Spleen (tissue), 13 donors: ENCODE measurements at places on chromosomes 2 and 18. TPM values are rescaled to one million over a fixed set of nuclear protein-coding genes. Genes with fewer than 3 reads are reported as not detected.

GRCh38 chr2:134593519-134593918 lies 125.3 kb downstream of the TMEM163 start:
- H3K27me3 ChIP-seq: no peaks in the 10 kb centered on the region
- H3K36me3 ChIP-seq: no peaks in the 10 kb centered on the region
- no peak for DNase-seq
- no peak overlapping the region for H3K4me3 ChIP-seq
- H3K27ac ChIP-seq: no peak overlapping the region

GRCh38 chr2:232348936-232349335 lies 29.6 kb upstream of the ALPP start:
- H3K4me1 ChIP-seq: peaks cover 11% of the 10 kb centered on the region
- H3K27me3 ChIP-seq: peaks cover 9% of the 10 kb centered on the region
- no peak overlapping the region for H3K27ac ChIP-seq
- peak; percentile 64 for DNase-seq
- no peaks in the 10 kb centered on the region for H3K36me3 ChIP-seq
- no peak overlapping the region for H3K4me3 ChIP-seq

- peak overlapping the region; percentile 34 for H3K27ac ChIP-seq
- no peaks in the 10 kb centered on the region for H3K4me1 ChIP-seq
- no peaks in the 10 kb centered on the region for H3K36me3 ChIP-seq
- H3K27me3 ChIP-seq: no peaks in the 10 kb centered on the region
- no peak for DNase-seq
Observed at GRCh38 chr2:164722616-164723338, 101.5 kb upstream of the GRB14 start.

- no peaks in the 10 kb centered on the region for H3K4me1 ChIP-seq
- no peak for DNase-seq
- no peaks in the 10 kb centered on the region for H3K36me3 ChIP-seq
- H3K27ac ChIP-seq: no peak overlapping the region
- H3K4me3 ChIP-seq: no peak overlapping the region
Observed at GRCh38 chr2:187345338-187345737, 102.7 kb downstream of the CALCRL start.

DNA sequence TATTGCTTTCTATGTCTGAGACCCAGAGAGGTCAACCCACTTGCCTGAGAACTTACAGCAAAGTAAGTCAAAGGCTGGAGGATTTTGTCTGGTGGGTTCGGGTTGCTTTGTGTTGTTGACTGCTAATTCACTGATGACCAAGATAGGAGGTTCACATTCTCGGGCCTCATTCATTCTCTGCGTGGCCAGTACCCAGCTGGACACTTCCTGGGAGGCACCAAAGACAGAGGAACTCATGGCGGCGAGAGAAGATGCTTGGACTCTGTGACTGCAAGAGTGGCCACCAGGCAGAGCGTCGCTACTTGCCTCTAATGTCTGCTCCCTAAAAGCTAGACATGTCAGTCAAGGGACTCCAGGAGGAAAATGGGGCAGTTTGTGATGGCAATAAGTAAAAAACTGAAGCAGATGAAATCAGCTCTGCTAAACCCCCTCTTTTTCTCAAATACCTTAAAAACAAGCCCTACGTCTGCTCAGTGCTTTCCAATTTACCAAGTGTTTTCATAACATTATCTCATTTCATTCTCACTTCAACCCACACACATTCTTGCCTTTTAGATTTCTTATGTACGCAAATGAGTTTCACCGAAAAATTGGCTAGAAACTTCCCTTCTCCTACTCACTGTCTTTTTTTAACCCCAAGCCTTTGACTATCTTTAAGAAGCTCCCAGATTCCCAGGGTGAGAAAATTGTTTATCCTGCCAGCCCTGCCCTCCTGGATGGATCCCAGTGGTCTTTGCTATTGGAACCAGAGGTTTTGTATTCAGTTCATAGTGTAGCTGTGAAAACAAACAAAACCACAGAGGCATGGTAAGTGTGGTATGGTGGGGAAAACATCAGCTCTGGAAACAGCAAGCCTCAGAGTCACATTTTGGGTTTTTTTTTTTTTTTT lies 4.9 kb upstream of the LBH start:
- no peaks in the 10 kb centered on the region for H3K27me3 ChIP-seq
- peak overlapping the region; percentile 88 for H3K27ac ChIP-seq
- DNase-seq: no peak
- peaks cover 36% of the 10 kb centered on the region for H3K4me1 ChIP-seq
- H3K4me3 ChIP-seq: no peak overlapping the region

GRCh38 chr18:57630002-57630753 lies 8.5 kb upstream of the NARS1 start:
- peak overlapping the region; percentile 86 for H3K27ac ChIP-seq
- no peaks in the 10 kb centered on the region for H3K27me3 ChIP-seq
- H3K4me1 ChIP-seq: peaks cover 19% of the 10 kb centered on the region
- DNase-seq: peak; percentile 99

DNA sequence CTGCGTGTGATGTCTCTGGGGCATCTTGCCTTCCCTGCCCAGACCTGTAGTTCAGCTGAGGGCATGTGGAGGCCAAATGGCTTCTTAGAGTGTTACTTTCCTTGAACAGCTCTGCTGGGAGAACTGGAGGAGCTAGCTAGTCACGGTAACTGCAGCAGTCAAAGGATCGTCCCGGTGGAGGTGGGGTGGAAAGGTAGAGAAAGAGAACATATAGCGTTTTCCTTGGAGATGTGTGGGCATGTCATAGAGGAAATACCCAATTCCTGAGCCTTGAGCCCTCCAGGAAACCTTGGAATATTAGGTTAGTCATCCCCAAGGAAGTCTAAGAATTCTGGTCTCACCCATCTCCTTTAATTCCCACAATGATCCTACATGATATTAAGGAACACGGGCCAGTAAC lies 33.5 kb upstream of the IL37 start:
- H3K27ac ChIP-seq: no peak overlapping the region
- H3K4me1 ChIP-seq: peaks cover 24% of the 10 kb centered on the region
- no peaks in the 10 kb centered on the region for H3K36me3 ChIP-seq

DNA sequence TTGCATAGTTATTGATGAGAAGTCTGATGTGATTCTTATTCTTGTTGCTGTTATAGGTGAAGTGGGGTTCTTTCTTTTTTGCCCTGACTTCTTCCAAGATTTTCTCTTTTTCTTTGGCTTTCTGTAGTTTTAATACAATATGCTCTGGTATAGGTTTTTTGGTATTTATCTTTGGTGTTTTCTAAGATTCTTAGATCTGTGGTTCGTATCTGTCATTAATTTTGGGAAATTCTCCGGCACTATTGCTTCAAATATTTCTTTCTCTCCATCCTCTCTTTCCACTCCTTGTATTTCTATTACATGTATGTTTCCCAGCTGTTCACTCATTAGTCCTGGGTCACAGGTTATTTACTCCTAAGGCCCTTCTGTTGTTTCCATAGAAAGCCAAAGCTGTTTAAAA lies 43.8 kb downstream of the SKA1 start:
- H3K27ac ChIP-seq: no peak overlapping the region
- H3K27me3 ChIP-seq: no peaks in the 10 kb centered on the region
- no peak overlapping the region for H3K4me3 ChIP-seq
- H3K4me1 ChIP-seq: no peaks in the 10 kb centered on the region
- no peak for DNase-seq

DNA sequence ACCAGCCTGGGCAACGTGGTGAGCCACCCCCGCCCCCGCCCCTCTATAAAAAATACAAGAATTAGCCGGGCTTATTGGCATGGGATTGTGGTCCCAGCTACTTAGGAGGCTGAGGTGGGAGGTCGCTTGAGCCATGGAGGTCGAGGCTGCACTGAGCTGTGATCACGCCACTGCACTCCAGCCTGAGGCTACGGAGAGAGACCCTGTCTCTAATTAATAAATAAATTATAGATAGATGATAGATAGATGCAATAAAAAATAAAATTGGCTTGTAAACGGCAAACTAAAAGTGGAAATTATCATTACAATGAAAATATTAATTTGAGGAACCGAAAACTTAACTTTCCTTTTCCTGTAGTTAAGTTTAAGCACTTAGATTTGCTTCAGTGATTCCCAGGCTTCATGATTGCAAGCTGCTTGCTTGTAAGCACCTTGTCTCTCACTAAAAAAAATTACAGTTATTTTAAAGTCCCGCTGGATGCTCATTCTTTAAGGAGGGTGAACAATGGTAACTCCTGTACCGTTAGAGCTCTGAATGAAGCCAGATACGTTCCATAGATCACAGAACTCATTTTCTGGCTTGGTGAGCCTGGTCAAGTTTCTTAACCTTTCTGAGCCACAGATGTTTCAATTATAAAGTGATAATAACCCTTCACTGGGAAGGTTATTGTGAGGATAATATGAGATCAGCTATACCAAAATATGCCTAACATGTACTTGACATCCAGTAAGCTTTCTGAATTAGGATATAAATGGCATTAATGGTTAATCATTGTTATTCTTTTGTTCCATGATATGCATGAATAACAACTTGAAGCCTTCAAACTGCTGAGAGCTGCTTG lies 9.3 kb upstream of the NARS1 start:
- no peaks in the 10 kb centered on the region for H3K27me3 ChIP-seq
- no peak for DNase-seq
- H3K4me1 ChIP-seq: peaks cover 27% of the 10 kb centered on the region
- H3K4me3 ChIP-seq: peak overlapping the region; percentile 73

DNA sequence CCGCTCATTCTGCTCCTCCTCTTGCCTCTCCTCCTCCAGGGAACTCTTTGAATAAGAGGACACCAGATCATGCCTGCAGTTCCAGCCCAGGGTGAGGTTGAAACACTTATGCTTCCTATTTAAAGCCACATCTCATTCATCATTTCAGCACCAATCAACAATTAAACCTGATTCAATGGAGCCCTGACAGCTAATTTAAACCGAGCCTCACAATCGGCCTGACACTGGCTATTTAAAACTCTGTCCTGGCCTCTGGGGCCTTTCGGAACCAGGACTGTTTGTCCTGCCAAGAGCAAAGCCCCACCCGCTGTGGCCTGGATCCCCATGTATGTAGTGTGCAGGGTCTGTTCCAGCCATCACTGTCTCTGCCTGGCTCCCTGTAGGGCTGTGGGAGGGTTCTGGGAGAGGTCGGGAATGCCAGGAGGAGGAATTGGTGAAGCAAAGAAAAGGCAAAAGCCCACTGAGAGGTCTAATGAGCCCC lies 97.4 kb downstream of the MCFD2 start:
- H3K4me1 ChIP-seq: peaks cover 4% of the 10 kb centered on the region
- peak; percentile 79 for DNase-seq
- peak overlapping the region; percentile 63 for H3K27ac ChIP-seq
- no peaks in the 10 kb centered on the region for H3K27me3 ChIP-seq
- no peaks in the 10 kb centered on the region for H3K36me3 ChIP-seq
- no peak overlapping the region for H3K4me3 ChIP-seq

GRCh38 chr18:2627821-2628276 lies 27.7 kb upstream of the SMCHD1 start:
- H3K36me3 ChIP-seq: no peaks in the 10 kb centered on the region
- no peak for DNase-seq
- no peak overlapping the region for H3K4me3 ChIP-seq
- no peaks in the 10 kb centered on the region for H3K4me1 ChIP-seq
- peak overlapping the region; percentile 66 for H3K27ac ChIP-seq

- no peaks in the 10 kb centered on the region for H3K27me3 ChIP-seq
- DNase-seq: no peak
- H3K4me1 ChIP-seq: no peaks in the 10 kb centered on the region
- no peak overlapping the region for H3K4me3 ChIP-seq
Observed at GRCh38 chr2:240339411-240340360, 95.8 kb upstream of the GPC1 start.

- no peak overlapping the region for H3K27ac ChIP-seq
- no peaks in the 10 kb centered on the region for H3K36me3 ChIP-seq
- no peak for DNase-seq
- H3K4me1 ChIP-seq: peaks cover 71% of the 10 kb centered on the region
- H3K4me3 ChIP-seq: no peak overlapping the region
- peaks cover 37% of the 10 kb centered on the region for H3K27me3 ChIP-seq
Observed at GRCh38 chr2:85769983-85770362, 16.2 kb downstream of the ATOH8 start.

DNA sequence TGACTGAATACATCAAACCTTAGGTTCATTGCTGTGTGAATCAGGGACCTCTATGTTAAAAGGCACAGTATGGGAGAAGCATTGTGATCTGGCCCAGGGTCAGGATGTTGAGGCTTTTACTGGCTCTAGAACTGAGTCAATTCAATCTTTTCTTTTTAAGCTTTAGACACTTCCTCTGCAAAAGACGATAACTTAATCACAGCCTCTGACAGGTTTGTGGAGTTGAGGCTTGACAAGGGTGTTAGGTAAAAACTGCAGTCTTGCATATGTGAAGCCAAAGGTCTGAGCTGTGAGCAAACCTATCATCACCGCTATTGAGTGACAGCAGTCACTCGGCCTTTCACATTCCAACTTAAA lies 17.3 kb upstream of the ARHGAP25 start:
- H3K4me1 ChIP-seq: peaks cover 51% of the 10 kb centered on the region

DNA sequence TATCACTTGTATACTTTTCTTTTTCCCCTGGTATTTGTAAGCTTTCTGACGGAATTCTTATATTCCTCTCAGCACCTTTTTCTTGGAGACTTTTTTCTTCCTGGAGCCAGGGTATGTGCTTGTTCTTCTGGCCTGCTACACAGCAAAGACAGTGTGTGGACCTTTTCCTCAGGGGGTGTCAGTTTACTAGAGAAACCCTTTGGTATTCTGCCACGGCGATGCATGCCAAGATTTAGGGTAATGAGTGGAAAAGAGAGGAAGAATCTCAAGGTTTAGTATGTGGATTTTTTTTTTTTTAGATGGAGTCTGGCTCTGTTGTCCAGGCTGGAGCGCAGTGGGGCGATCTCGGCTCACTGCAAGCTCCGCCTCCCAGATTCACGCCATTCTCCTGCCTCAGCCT lies 152.2 kb downstream of the PHLPP1 start:
- DNase-seq: no peak
- no peak overlapping the region for H3K27ac ChIP-seq
- no peaks in the 10 kb centered on the region for H3K27me3 ChIP-seq
- H3K4me1 ChIP-seq: no peaks in the 10 kb centered on the region
- no peak overlapping the region for H3K4me3 ChIP-seq
- no peaks in the 10 kb centered on the region for H3K36me3 ChIP-seq

DNA sequence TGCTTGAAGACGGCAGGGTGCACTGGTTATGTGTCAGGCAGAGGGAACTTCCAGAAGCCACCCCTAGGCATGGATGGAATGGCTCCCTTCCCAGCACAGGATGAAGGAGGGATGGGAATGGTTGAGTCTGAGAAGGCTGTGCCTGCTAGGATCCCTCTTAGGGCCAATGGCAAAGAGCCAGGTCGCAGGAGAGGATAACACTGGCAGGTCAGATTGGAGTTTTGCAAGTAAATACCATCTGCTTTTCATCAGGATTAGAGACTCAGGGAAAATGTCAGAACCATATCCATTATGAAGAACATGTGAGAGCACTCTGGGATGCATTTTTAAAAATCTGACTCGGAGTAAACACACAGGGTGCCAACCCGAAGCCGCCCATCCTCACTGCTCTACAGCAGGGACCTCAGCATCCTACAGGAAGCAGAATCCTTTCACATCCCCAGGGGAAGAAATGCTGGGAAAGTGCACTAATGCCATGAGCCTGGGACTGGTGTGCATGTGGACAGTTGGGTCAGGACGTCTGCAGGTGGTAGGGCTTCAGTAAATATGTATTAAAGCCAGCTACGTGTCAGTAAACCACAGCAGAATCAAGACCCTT lies 139.9 kb downstream of the MYT1L start:
- no peaks in the 10 kb centered on the region for H3K4me1 ChIP-seq
- no peak overlapping the region for H3K4me3 ChIP-seq
- no peak overlapping the region for H3K27ac ChIP-seq
- DNase-seq: no peak

- DNase-seq: no peak
- H3K36me3 ChIP-seq: no peaks in the 10 kb centered on the region
- H3K27ac ChIP-seq: peak overlapping the region; percentile 16
- H3K27me3 ChIP-seq: no peaks in the 10 kb centered on the region
- no peaks in the 10 kb centered on the region for H3K4me1 ChIP-seq
Observed at GRCh38 chr2:145692971-145693478, 1173.1 kb upstream of the ZEB2 start.

Gene CDH7
- polyA plus RNA-seq: under 0.01 TPM

Gene ANKRD29
- 4.1 TPM for polyA plus RNA-seq

Gene OXER1
- polyA plus RNA-seq: 3.5 TPM

Gene RUFY4
- polyA plus RNA-seq: 0.32 TPM
